ENCODE measurements at places on chromosomes 4 and X. TPM values are rescaled to one million over a fixed set of nuclear protein-coding genes. Genes with fewer than 3 reads are reported as not detected.

The STOX2 gene
- 2.1 TPM for total RNA-seq

The EREG gene
- 18.5 TPM for total RNA-seq

The ZXDA gene
- total RNA-seq: 1.8 TPM

The SPANXC gene
- not detected for total RNA-seq

The RAB41 gene
- total RNA-seq: not detected

The AWAT1 gene
- total RNA-seq: not detected

The SORCS2 gene
- total RNA-seq: 3.4 TPM

The TLR3 gene
- total RNA-seq: 0.38 TPM

The CITED1 gene
- total RNA-seq: 0.81 TPM

The ARMCX4 gene
- total RNA-seq: 0.93 TPM

The DCAF8L2 gene
- total RNA-seq: not detected

The GRIPAP1 gene
- 20.9 TPM for total RNA-seq

The CT47B1 gene
- total RNA-seq: not detected

The PITX2 gene
- total RNA-seq: 1.0 TPM

The CXCL8 gene
- 9.0 TPM for total RNA-seq

The TSPAN6 gene
- total RNA-seq: 41.9 TPM

The MAGEB4 gene
- total RNA-seq: not detected

The FHDC1 gene
- 0.64 TPM for total RNA-seq

The REELD1 gene
- total RNA-seq: not detected

All from A549 treated with Mapracorat at 1 μM for 4 hours (cell line).